ENCODE measurements at places on chromosomes 4 and X. TPM values are rescaled to one million over a fixed set of nuclear protein-coding genes. Genes with fewer than 3 reads are reported as not detected.

Gene DNAAF6
- not detected for total RNA-seq

- H3K4me1 ChIP-seq: no peaks in the 10 kb centered on the region
- no peak overlapping the region for H3K27ac ChIP-seq
- DNase-seq: no peak
- H3K27me3 ChIP-seq: no peaks in the 10 kb centered on the region
- H3K4me3 ChIP-seq: no peak overlapping the region
Measured at GRCh38 chrX:71504346-71504745, 28.6 kb upstream of the OGT start.

GRCh38 chrX:1246816-1247215 is 21.8 kb upstream of the CSF2RA start:
- H3K4me1 ChIP-seq: no peaks in the 10 kb centered on the region
- H3K4me3 ChIP-seq: no peak overlapping the region
- H3K36me3 ChIP-seq: no peaks in the 10 kb centered on the region

Gene DNAJB14
- total RNA-seq: 84.8 TPM

Gene RAPGEF2
- total RNA-seq: 27.9 TPM
